ENCODE measurements at places on chromosomes 11 and 22.

GRCh38 chr11:59610289-59610688 is 5.3 kb downstream of the OSBP start:
- DNase-seq, result no peak

GRCh38 chr11:73958521-73959141 is 7.8 kb downstream of the DNAJB13 start:
- no peak for DNase-seq

- no peak for DNase-seq
These were observed 22.2 kb downstream of the PTDSS2 start for GRCh38 chr11:472272-472671.

DNA sequence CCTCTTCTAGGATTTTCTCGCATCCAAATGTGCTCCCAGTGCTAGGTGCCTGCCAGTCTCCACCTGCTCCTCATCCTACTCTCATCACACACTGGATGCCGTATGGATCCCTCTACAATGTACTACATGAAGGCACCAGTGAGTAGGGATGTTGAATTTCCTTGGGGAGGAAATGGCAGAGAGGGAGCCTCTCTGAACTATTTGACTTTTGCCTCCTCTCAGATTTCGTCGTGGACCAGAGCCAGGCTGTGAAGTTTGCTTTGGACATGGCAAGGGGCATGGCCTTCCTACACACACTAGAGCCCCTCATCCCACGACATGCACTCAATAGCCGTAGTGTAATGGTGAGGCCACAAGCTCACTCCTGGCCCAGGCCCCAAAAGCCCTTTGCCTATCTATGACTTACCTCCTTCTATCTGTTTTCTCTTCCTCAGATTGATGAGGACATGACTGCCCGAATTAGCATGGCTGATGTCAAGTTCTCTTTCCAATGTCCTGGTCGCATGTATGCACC is 2.5 kb downstream of the TAF10 start:
- no peak for DNase-seq

- no peak for DNase-seq
These were observed 3.5 kb downstream of the RRM1 start for GRCh38 chr11:4098026-4098621.

- DNase-seq, result no peak
These were observed 52.5 kb downstream of the FAR1 start for GRCh38 chr11:13720940-13721339.

- DNase-seq, result no peak
These were observed 94.3 kb upstream of the ZC3H12C start for GRCh38 chr11:109998921-109999320.

DNA sequence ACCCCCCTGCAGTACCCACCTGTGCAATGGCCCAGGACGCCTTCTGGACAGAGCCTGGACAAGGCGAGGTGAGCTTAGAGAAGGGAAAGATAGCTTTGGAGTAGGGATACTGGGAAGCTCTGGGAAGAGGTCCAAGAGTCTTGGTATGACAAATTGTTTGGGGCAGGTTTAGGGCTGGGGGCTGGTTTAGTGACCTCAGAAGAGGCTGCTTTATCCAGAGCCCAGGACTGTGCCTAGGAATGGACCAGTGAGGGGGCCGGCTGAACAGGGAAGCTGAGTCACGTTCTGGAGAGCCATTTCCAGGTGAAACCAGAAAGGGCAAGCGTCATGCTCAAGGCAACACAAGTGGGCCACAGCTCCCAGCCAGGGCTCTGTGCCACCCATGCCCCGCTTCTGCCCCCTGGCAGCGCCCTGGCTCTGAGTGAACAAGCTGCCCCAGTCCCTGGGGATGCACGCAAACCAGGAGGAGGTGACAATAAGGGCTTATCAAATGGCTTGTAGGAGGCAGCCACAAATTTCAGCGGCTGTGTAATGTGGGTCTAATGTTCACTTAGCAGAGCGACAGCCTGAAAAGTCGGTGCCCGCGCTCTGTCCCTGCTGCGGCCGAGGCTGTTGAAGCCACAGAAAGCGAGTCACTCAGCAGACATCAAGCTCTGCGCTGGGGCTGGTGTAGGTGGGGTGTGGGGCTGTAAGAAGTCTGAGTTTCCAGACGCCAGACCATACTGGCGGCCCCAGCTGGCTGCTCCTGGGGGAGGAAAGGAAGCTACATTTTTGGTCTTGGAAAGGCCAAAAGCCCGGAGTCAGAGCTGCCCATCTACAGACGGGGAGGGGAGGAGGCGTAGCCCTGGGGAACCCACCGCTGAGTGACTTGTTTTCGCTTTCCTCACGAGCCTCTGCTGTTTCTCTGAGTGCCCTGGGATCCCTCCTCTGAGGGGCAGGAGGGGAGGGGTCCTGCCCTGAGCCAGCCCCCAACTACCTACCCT is 18.3 kb upstream of the SYT7 start:
- peak; percentile 67 for DNase-seq

- peak; percentile 89 for DNase-seq
These were observed 3.6 kb downstream of the NEAT1 start for GRCh38 chr11:65425971-65426838.

GRCh38 chr22:17782621-17783020 is 8.4 kb upstream of the BID start:
- DNase-seq, result no peak

DNA sequence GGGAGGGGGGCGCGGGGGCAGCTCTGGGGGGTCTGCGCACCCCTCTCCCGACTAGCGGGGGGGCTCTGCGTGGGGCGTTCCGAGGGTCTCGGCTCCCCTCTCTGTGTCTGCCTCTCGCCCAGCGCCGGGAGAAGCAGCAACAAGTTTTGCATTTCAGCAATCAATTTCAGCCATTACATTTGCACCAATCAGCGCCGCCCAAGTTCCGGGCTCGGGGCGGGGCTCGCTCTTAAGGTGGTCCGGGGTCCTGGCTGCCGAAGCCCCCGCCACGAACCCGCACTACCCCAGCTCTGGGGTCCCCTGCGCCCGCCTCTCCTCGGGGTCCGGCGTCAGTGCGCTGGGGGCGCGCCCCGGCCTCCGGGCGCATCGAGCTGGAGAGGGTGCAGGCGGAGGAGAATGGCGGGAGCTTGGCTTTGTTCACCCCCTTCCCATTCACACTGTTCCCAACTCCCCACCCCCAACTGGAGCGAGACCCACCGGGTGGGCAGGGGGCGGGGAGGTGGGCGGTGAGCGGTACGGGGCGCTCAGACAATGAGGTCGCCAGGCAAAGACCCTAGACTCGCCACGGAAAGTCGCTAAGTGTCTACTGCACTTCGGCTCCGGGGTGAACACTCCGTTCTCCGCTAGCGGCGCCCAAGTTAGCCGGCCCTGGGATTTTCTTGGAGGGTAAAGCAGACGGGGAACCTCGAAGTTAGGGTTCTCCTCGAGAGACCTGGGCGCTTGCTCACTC is at the start of gene MN1:
Gene MN1, minus strand, starts transcription at position 141 of the 730 bp plus-strand sequence. CDS start 1,213 bp downstream, outside the sequence.
- DNase-seq, result peak; percentile 63

- DNase-seq, result no peak
These were observed 23.4 kb upstream of the RASD2 start for GRCh38 chr22:35517207-35517606.

- no peak for DNase-seq
These were observed 42.0 kb downstream of the MS4A2 start for GRCh38 chr11:60130496-60130895.

DNA sequence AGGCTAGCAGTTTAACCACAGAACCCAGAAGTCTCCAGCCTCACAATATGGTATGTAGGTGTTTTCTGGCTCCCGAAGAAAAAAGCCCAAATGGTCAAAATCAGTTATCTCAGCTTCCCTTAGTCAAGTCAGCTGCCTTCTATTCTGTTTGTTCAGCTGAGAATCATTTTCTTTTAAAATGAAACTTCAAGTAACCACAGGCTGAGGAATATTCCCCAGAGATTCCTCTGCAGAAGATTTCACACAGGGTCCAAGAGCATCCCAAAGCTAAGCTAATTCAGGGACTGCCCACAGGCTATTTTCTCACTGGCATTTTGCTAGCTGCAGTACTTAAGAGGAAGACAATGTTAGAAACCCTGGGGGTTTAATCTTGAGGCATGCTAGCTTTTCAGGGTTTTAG is 977.0 kb upstream of the CHORDC1 start:
- peak; percentile 93 for DNase-seq

GRCh38 chr22:38631724-38632123 is 24.5 kb downstream of the FAM227A start:
- no peak for DNase-seq

GRCh38 chr11:106937111-106937510 is 81.2 kb downstream of the GUCY1A2 start:
- DNase-seq, result no peak

GRCh38 chr11:118635237-118635591 is 27.8 kb downstream of the PHLDB1 start:
- no peak for DNase-seq

- DNase-seq, result no peak
These were observed 38.8 kb downstream of the SMCO4 start for GRCh38 chr11:93504110-93505095.

- no peak for DNase-seq
These were observed 80.4 kb downstream of the MYEOV start for GRCh38 chr11:69374110-69374945.

- DNase-seq, result no peak
These were observed 34.4 kb upstream of the LRRC10B start for GRCh38 chr11:61474013-61474643.

DNA sequence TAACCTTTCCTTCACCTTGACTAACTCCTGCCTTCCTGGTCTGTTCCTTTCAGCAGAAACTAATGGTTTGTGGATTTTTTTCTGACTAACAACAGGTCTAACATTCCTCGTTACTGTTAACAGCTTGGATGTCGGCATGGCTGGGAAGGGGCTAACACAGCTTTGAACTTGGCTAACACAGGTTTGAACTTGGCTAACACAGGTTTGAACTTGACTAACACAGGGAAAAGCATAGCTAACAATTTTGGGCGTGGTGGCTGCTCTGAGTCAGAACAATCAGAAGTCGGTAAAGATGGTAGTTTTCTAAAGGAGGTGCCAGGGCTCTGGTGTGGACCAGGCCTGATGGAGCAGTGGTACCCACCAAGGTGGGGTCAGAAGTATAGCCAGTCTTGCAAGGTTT is 16.1 kb downstream of the MIAT start:
- DNase-seq, result peak; percentile 48

- no peak for DNase-seq
These were observed 22.6 kb upstream of the APLP2 start for GRCh38 chr11:130047141-130047540.

DNA sequence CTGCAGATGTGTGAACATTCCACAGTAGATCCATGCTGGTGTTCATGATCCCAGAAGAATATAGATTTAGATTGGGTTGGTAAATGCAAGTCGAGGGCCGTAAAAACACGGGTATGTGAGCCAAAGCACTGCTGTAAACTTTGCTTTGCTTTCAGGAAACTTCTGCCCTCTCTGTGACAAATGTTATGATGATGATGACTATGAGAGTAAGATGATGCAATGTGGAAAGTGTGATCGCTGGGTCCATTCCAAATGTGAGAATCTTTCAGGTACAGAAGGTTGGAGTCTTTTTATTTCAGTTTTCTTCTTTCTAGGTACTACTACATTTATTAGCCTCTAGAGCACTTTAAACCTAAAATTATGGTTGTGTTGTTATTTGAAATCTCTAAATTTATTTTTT is 36.2 kb upstream of the TTC36 start:
- DNase-seq, result no peak

- no peak for DNase-seq
These were observed 16.8 kb downstream of the TREH start for GRCh38 chr11:118662401-118663271.

GRCh38 chr11:104155375-104155774 is 8.6 kb downstream of the PDGFD start:
- DNase-seq, result no peak

GRCh38 chr22:18071968-18072310 is 5.9 kb upstream of the PEX26 start:
- DNase-seq, result no peak

DNA sequence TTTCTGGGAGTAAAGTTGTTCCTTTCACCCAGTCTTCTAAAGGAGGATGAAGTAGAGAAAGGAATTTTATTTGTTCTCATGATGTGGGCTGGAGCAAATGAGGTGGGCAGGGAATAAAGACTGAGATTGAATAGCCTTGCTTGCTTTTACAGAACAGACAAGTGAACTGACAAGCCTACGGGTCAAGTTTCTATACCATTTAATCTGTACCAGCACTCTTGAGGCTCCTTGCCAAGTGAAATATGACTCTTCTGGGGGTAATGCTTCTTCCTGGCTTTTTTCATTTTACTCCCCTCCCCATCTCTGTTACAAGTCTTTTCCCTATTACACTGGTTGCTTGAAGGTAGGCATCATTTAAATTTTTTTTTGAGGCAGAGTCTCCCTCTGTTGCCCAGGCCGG is 54.8 kb downstream of the CSTPP1 start:
- DNase-seq, result no peak

DNA sequence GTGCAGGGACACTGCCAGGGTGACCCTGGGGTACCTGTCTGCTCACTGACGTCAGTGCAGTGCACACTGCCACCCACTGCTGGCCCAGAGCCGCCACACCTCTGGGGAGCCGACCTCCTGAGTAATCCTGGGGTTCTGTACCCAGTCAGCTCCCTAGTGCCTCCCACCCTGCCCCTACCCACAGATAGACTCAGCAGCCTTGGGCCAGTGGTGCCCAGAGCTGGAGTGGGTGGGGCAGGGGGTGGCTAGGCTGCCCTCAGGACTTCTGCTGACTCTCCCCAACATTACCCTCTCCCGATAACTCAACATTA is 5.8 kb downstream of the NRXN2 start:
- no peak for DNase-seq

DNA sequence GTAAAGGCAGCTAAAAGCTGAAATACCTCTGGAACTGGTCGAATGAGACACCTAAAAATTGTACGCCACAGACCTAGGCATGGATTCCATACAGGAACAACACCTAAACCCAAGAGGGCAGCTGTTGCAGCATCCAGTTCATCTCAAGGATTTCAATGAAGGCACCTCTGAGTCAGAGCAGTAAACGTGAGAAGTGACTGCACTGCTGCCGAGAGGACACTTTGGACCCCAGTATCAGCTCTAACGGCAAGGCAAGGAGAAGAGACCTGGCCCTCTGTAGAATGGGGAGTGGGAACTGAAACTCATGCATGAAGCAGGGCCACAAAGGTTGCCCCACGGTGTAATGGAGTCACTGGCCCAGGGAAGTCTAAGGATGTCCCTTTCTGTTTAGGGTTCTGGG is 23.9 kb downstream of the MAP6 start:
- DNase-seq, result no peak

DNA sequence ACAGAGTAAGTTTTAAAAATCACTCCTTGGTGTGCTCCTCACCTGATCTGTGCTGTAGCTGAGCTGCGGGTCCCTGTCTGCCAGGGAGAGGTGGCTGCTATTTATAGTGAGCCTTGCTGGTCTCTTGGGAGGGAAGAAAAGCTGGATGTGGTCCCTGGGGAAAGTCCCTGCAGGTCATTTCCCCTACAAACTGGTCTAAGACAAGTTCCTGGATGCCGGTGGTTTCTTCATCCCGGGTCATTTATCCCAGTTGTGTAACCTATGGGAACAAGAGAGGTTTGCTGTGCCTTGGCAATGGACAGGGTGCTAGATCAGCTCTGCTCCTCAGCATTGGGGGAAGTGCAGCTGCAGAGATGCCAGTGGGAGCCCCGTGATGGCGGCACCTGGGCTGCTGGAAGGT is at the start of gene SAA2:
Gene SAA2, minus strand, starts transcription at position 108 of the 400 bp plus-strand sequence. CDS start 657 bp downstream, outside the sequence.
- DNase-seq, result no peak

- no peak for DNase-seq
These were observed 353.2 kb upstream of the TENM4 start for GRCh38 chr11:79794057-79794456.

- peak; percentile 97 for DNase-seq
These were observed 23.9 kb upstream of the LYVE1 start for GRCh38 chr11:10592331-10592730.
